ENCODE measurements at places on chromosomes 7 and 10. TPM values are rescaled to one million over a fixed set of nuclear protein-coding genes. Genes with fewer than 3 reads are reported as not detected.

Gene PRSS37
- total RNA-seq, result not detected

Gene GIMAP1
- under 0.01 TPM for total RNA-seq

Gene CALML5
- not detected for total RNA-seq

Gene FEZF1
- not detected for total RNA-seq

Gene METTL27
- 8.1 TPM for total RNA-seq

Gene OIT3
- total RNA-seq, result not detected

Gene EN2
- not detected for total RNA-seq

Gene ADAMTS14
- 0.08 TPM for total RNA-seq

Gene SP8
- total RNA-seq, result not detected

Gene FIGNL1
- total RNA-seq, result 10.8 TPM

Gene CCDC6
- total RNA-seq, result 32.6 TPM

Gene HGF
- total RNA-seq, result 78.2 TPM

Gene CTAGE4
- 0.72 TPM for total RNA-seq

Gene PLXNA4
- 0.65 TPM for total RNA-seq

Gene RAPGEF5
- total RNA-seq, result 1.8 TPM

Gene C10orf53
- total RNA-seq, result not detected

Gene CASP7
- 19.5 TPM for total RNA-seq

Gene CAMK1D
- total RNA-seq, result 2.6 TPM

Gene VAX1
- total RNA-seq, result not detected

Gene CHAT
- not detected for total RNA-seq

Gene PAPOLB
- not detected for total RNA-seq

Gene PAX4
- not detected for total RNA-seq

Gene TMEM72
- total RNA-seq, result not detected

Gene SEMA3D
- 1.6 TPM for total RNA-seq

Measured in epithelial cell of alveolus of lung (primary cell).